Stimulated activated CD8-positive, alpha-beta memory T cell treated with anti-CD3 and anti-CD28 coated beads, Interleukin-4, amount 100 ng/mL, for 1 hour (primary cell): ENCODE measurements at places on chromosomes 5 and 9.

- DNase-seq, result no peak
These were observed 22.3 kb downstream of the ATPSCKMT start for GRCh38 chr5:10227379-10227778.

GRCh38 chr9:137280474-137281344 lies 3.2 kb downstream of the TOR4A start:
- DNase-seq, result no peak

DNA sequence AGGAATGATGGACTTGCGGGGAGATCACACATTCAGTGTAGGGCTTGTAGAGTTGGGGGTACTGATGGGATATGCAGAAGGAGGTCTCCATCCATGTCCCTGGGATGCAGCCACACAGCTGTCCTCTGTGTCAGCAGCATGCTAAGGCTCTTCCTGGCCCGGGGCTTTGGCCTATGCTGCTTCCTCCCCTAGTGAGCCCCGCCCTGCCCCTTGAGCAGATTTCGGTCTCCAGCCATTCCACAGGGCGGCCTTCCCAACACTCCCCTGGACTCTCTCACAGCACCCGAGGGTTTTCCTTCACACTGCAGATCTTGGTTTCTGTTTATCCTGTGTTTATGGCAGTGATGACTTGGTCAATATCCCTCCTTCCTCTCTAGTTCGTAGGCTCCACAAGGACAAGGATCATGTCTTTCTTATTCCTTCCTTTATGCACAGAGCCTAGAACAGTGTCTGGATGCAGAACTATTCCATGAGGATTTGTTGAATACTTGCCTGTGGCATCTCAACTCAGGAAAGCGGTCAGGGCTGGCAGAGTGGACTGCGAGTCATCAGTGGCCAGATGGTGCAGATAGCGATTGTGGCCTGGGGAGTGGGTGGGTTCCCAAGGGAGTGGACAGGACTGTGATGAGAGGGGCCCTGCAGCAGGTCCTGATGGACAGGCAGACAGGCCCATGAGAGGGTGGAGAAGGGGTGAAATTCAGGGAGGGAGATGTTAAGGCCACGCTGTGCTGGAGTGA lies 114.2 kb downstream of the RGS3 start:
- DNase-seq, result no peak

- DNase-seq, result no peak
These were observed 50.7 kb upstream of the GRHPR start for GRCh38 chr9:37371565-37372464.

DNA sequence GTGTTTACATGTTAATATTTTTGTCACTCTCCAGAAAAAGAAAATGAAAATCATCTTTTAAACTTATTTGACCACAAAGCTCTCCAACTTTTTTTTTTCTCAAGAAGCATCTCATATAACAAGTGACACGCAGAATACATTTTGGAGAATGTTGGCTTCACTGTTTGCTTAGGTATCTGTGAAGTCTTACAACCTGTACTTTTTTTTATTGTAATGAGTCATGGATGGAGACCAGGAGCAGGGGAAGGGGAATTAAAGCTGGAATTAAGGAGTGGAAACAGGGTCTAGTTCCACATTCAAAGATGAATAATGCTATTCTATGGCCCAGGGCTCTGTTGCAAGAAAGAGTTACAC lies 211.9 kb downstream of the MAN2A1 start:
- no peak for DNase-seq

DNA sequence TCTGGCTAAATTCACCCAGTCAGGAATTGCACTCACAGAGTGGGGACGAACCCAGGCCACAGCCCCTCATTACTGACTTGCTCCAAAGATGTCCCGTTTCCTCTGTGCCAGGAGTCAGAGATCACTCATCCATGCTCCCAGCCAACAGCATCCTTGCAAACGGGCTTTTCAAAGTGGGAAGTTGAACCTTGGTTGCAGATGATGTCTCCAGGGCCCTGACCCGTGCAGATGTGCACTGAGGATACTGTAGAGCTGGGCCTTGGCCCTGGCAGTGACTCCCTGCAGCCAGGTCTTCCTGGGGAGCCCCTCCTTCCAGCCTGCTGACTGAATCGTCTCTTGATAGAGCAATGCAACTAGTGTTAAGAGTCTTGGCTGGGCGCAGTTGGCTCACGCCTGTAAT lies 22.3 kb downstream of the TCF7 start:
- no peak for DNase-seq

GRCh38 chr5:130974021-130974683 lies 190.9 kb downstream of the HINT1 start:
- DNase-seq, result no peak

- DNase-seq, result no peak
These were observed 60.1 kb downstream of the MVB12B start for GRCh38 chr9:126386776-126387175.

- no peak for DNase-seq
These were observed 59.8 kb downstream of the DOCK2 start for GRCh38 chr5:169696621-169697510.

- DNase-seq, result no peak
These were observed 1.6 kb upstream of the TMEM245 start for GRCh38 chr9:109121232-109121796.

- DNase-seq, result no peak
These were observed 6.3 kb downstream of the RCL1 start for GRCh38 chr9:4799033-4799430.

GRCh38 chr5:14728459-14728938 lies 64.0 kb downstream of the OTULIN start:
- DNase-seq, result no peak

GRCh38 chr5:133275631-133276030 lies 223.8 kb downstream of the HSPA4 start:
- no peak for DNase-seq

DNA sequence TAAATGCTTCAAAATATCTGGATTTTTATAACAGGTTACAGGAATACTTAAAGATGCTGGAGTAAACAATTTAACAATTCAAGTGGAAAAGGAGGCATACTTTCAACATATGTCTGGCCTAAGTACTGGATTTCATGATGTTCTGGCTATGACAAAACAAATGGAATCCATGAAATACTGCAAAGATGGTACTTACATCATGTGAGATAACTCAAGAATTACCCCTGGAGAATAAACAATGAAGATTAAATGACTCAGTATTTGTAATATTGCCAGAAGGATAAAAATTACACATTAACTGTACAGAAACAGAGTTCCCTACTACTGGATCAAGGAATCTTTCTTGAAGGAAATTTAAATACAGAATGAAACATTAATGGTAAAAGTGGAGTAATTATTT lies 35.6 kb downstream of the SLC30A5 start:
- DNase-seq, result no peak

GRCh38 chr9:131240047-131240921 lies 36.0 kb downstream of the FAM78A start:
- no peak for DNase-seq

GRCh38 chr9:34426347-34427074 lies 31.9 kb downstream of the FAM219A start:
- DNase-seq, result no peak

- no peak for DNase-seq
These were observed 80.0 kb downstream of the PPARGC1B start for GRCh38 chr5:149809931-149810691.

GRCh38 chr5:113063927-113064326 lies 87.3 kb downstream of the DCP2 start:
- no peak for DNase-seq

- DNase-seq, result no peak
These were observed 18.0 kb downstream of the SLC44A1 start for GRCh38 chr9:105262497-105262896.

- DNase-seq, result no peak
These were observed 174.8 kb downstream of the ENC1 start for GRCh38 chr5:74465724-74466123.

DNA sequence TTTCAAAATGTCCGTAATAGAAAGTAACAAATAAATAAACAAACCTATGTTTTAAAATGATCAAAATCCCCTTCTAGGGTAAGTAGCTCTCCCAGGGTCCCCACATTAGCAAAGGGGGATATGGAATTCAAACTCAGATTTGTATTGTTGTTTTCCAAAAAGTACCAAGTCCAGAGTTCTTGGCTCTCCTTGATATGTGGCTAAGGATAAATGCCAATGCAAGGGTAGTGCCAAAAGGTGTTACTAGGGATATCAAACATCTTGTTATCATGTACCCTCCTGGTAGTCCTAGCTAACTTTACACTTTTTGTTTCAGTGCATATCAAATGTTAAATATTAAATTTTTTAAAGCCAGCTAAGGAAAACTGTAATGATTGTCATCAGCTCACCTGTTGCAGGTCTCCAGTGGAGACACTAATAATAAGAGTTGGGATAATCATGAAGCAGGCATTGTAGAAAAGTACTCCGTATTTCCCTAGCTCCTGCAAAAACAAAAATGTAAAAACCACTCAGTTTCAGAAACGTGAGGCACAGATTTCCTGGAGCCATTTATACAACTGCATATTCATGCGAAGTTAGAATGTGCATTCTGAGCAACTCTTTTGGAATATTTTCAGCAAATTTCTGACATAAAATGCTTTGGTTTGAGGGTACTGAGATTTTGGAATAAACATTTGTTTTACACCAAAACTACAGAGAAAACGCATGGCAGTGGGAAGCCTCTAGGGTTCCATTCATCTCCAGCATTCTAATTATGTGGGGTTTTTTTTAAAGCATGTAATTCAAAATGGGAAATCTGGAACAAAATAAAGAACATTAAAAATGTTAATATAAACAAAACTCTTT lies 39.8 kb downstream of the SLC35D2 start:
- DNase-seq, result no peak

DNA sequence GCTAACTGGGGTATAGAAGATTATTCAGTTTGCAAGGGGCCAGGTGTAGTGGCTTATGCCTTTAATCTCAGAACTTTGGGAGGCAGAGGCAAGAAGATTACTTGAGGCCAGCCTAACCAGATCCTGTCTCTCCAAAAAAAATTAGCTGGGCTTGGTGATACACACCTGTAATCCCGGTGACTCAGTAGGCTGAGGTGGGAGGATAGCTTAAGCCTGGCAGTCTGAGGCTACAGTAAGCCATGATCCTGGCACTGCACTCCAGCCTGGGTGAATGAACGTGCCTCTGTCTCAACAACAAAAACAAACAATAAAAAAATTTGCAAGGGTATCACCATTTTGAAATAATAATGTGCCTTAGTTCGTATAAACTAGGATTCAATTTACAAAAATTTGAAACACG lies 51.3 kb downstream of the BAAT start:
- DNase-seq, result no peak

DNA sequence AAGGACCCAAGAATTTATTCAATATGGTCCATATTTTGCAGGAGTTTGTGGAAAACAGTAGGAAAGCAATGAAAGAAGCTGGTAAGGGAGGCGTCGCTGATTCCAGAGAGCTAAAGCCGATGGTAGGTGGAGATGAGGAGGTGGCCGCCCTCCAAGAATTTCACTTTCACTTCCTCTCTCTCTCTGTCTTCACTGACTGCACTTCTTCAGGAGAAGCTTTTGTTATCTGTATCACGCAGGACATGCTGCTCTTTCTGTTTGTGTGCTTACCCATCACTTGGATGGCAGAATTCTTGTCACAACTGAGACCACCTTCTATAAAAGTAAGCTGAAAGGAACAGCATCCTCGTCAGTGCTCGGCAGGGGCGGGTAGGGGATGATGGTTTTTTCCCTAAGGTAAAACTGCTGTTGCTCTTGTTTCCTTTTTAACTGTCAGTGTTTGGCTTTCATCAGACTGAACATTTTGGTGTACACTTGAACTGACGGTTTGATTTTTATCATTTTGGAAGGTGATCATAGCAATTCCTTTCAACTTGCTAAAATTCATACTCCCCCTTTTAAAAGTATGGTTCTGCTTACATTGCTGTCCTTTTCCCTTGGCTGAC lies 62.4 kb upstream of the FSD1L start:
- no peak for DNase-seq

DNA sequence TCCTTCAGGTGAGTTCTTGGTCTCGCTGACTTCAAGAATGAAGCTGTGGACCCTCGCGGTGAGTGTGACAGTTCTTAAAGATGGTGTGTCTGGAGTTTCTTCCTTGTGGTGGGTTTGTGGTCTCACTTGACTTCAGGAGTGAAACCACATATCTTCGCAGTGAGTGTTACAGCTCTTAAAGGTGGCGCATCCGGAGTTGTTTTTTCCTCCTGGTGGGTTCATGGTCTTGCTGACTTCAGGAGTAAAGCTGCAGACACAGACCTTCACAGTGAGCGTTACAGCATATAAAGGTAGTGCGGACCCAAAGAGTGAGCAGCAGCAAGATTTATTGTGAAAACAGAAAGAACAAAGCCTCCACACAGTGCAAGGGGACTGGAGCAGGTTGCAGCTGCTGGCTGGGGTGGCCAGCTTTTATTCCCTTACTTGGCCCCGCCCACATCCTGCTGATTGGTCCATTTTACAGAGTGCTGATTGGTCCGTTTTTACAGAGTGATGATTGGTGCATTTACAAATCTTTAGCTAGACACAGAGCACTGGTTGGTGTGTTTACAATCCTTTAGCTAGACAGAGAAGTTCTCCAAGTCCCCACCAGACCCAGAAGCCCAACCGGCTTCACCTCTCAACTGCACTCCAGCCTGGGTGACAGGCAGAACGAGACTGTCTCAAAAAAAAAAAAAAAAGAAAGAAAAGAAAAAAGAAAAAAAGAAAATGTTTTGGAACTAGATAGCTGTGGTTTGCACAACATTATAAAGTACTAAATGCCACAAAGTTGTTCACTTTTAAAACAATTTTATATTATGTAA lies 9.1 kb upstream of the ERMP1 start:
- no peak for DNase-seq

- DNase-seq, result no peak
These were observed 57.5 kb upstream of the ICE1 start for GRCh38 chr5:5364932-5365331.

GRCh38 chr9:591292-591691 lies 250.2 kb upstream of the DMRT1 start:
- DNase-seq, result no peak

DNA sequence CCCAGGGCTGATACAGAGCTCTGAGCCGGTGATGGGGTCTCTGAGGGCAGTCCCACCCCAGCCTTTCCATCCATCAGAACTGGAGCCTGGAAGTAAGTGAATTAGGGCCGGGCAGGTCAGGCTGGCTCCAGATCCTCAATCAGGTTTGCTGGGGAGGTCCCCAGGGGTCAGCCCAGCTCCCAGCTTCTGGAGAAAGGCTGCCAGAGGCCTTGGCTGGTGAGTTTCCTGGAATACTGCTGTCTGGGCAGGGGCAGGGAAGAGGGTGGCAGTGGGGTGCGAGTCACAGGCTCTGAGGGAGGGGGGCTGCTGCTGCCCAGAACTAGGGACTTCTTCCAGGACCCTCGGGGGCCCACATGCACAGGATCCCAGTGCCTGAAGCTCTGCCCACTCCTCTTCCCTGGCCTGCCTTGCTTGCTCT lies 200.6 kb upstream of the MVB12B start:
- DNase-seq, result no peak

GRCh38 chr5:159616952-159617351 lies 286.7 kb upstream of the IL12B start:
- no peak for DNase-seq

GRCh38 chr9:4661611-4662010 lies 483 bp upstream of the PLPP6 start:
- no peak for DNase-seq

DNA sequence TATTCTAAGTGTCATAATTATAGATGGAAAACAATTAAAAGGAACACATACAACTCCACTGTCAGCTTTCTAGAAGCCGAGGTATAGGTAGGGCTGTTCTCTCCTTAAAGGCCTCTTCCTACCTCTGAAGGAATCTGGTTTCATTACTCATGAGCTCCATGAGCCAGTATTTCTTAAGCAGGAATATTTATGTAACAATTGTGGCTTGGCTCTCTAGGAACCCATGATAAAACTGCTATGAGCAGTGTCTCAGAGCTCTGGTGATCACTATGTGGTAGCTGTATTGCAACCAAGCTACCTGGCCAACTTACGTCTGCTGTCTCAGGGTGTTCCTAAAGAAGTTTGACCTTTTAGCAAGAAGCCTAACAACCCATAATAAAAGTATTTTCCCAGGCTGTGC lies 157.7 kb downstream of the CEP120 start:
- no peak for DNase-seq

GRCh38 chr5:132493241-132493640 lies 2.7 kb upstream of the IRF1 start:
- no peak for DNase-seq
